ENCODE measurements at places on chromosomes 6 and 20. TPM values are rescaled to one million over a fixed set of nuclear protein-coding genes. Genes with fewer than 3 reads are reported as not detected.
A peak's percentile ranks its signal among the peaks of the same experiment; 100 is the strongest.

MEP1A gene
- not detected for polyA plus RNA-seq

SLC17A3 gene
- 0.95 TPM for polyA plus RNA-seq

GRCh38 chr20:56274156-56274555 is 25.6 kb downstream of the MC3R start:
- DNase-seq, result no peak

DNA sequence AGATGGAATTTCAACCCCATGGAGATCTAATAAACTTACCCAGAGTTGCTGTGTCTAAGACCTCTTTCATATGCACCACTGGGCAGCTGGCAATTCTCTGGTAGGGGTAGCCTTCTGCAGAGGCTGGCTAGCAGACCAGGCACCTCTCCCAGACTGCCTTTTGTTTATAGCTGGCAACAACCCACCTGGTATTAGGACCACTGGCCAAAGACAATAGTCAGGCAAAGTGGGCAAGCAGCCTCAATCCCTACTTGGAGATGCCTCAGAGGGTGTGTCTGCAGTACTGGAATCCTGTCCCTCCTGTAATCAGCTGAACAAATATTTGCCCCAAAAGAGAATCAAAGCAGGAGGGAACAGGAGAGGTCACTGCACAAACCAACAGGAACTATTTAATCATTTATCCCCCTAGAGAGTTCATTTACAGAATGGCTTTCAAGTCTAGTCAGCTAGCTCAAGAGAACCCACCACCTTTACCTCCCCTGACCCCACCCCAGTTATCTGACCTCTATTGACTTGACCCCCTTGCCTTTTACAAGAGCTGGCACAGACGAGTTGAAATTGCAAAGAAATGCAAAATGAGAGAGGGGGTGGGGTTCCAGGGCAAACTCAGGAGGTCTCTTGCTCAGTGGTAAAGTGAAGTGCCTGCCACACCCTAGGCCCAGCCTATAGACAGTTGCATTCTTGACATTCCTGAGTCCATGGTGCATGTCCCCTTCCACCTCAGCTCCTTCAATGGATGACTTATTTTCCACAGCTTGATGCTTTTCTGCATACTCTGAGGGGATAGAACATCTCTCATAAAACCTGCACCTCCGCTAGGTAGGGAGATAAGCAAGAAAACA is 2.8 kb downstream of the BCL2L1 start:
- DNase-seq, result peak; percentile 75

DNA sequence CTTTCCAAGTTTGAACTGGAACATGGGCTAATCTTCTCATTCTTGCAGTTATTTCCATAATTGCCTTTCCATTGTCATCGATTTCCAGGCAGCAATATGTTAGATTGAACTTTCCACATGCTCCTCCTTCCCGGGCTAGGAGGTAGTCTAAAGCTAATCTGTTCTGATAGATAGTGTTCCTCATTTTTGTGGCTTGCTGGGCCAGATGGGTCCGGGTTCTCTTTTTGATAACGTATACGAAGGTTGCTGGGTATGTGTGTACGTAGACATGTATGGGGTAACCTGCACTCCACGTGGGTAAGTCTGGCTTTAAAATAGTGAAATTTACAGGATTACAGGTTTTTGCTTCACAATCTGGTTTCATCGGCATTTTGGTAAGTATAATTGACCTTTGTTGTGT is 14.0 kb upstream of the GMPR start:
- no peak for DNase-seq

Measured in renal pelvis (tissue), 12 donors.